ENCODE measurements at places on chromosomes 6 and 20. TPM values are rescaled to one million over a fixed set of nuclear protein-coding genes. Genes with fewer than 3 reads are reported as not detected.

VGLL2 gene
- total RNA-seq = not detected

AGER gene
- total RNA-seq = 1.4 TPM

SCGN gene
- total RNA-seq = not detected

GRCh38 chr6:29702519-29703103 is 20.6 kb upstream of the HLA-F start:
- DNase-seq = no peak

- DNase-seq = no peak
Observed at GRCh38 chr20:29497261-29497671, 1760.2 kb upstream of the DEFB115 start.

DNA sequence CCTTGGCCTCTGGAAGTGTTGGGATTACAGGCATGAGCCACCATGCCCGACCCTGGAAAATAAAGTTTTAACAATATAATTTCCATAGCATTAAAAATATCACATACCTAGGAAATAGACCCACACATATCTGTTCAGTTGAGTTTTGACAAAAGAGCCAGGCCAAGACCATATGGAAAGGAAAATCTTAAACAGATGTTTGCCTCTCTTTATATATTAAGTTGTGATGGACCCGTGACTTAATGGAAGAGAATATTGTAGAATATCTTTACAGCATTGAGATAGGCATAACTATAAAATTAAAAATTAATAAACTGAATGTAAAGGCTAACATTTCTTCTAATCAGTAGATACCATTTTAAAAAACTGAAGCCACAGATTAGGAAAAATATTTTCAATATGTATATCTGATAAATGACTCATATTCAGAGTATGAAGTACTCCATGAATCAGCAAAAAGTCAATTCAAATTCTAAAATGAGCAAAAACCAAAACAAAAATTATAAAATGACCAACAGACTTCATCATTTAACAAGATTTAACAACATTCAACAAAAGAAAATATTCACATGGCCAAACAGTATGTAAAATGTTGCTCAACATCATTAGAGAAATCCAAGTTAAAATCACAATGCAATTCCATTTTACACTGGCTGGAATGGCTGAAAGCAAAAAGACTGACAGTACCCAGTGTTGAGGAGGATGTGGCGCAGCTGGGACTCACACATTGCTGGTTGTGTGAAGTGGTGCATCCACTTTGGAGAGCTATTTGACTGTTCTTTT is 43.3 kb downstream of the GTF2H5 start:
- DNase-seq = peak; percentile 10

DNA sequence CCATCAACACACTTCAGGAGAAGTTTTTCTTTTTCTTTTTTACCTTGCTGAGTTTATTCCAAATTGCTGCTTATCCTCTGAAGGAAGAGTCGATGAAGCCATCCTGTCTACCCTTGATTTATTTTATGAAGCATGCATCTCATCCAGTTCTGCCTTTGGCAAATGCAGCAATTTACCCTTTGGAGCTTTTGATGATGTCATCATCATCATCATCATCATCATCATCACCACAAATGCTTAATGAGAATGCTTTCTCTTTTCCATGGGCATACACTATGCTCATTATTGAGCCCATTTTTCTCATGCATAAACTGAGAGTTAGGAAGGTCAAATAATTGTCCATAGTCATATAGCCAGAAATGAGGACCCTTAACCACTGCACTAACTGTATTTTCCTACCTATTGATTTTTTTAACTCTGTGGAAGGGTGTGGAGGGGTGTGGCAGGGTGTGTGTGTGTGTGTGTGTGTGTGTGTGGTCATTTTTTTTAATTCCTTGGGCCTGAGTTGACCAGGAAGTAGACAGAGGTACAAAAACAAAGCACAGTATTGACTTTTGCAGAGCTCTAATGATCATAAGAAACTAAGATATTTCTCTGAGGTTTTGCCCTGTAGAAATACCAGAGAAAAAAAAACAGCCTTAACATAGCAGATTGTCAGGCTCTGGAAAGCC is 82.8 kb downstream of the COL9A1 start:
- no peak for DNase-seq

- no peak for DNase-seq
Observed at GRCh38 chr6:111922454-111923297, 49.4 kb upstream of the FYN start.

TRIM10 gene
- total RNA-seq = not detected

NKAIN4 gene
- total RNA-seq = not detected

- no peak for DNase-seq
Observed at GRCh38 chr6:159646733-159647132, 46.3 kb downstream of the SOD2 start.

GRCh38 chr6:31750411-31751022 is 10.7 kb downstream of the MSH5 start:
- DNase-seq = no peak

DNA sequence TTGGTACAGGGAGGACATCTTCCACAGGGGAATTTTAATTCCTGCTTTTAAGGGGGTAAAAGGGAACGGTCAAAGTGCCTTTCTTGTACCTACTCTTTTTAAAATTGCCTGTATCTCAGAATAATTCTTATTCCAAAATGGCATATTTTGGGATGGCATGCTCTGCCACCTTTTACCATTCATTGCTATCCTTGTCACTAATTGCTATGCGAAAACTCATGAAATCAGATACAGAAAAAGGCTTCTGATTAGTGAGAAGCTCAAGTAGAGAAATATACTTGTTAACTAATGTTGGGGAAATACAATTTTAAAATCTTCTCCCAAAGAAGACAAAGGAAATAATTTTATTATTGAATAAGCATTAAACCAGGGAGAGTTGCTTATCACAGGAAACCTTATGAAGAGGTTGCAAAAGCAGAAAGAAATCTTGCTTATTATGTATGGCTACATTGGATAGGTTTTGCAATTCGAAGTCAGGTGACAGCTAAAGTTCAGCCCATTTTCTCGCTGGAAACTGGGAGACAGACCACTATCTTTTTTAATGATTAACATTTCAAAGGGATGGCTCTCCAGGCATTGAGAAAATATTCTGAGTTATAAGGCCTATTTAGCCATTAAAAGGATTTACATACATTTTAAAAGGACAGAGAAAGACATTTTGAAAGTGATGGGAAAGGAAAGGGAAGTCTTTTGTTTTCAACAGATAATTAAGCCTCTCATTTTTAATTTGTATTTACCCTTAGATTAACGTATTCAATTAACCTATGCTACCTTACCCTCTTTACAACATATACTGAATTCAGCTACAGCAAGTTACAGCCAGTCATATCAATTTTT is 110.3 kb upstream of the PRSS16 start:
- DNase-seq = no peak

- DNase-seq = no peak
Observed at GRCh38 chr20:13251904-13252297, 30.8 kb downstream of the ISM1 start.

DNA sequence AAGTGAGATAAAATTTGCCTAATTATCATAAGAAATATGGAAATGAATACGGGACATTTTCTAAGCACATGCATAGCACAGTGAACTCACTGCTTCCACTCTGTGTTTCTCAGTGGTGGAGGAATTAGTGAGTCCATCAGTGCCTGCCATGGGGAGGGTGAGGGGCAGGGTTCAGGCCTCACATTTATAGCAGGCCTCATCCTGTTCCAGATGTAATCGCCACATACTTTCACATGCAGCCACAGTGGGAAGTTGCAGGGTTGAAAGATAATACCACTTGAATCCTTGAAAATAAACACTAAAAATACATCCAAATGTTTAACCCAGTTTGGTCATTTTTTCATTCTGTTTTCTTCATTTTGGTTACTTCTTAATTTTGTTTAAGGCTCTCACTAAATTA is 29.9 kb upstream of the ANKEF1 start:
- no peak for DNase-seq

- DNase-seq = no peak
Observed at GRCh38 chr6:157885211-157885788, 62.3 kb downstream of the SNX9 start.

Data from MG63 (cell line).